ENCODE measurements at places on chromosomes 4 and X.

DNA sequence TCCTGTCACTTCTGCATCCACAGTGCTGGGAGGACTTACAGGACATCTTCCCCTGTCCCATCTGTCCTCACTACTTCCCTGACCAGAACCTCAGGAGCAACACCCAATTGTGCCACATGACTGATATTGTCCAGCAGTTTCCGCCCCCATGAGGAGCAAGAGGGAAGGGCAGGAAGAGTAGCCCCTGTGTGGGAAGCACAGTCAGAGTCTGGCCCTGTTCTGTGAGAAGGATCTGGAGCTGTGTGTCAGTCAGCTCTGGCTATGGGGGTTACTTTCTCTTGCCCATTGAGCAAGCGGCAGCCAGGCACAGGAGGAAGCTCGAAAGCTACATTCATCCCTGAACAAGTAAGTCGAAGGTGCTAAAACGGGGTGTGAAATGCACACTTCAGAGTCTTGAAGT is 14.8 kb upstream of the TRIM60 start:
- no peak for DNase-seq

DNA sequence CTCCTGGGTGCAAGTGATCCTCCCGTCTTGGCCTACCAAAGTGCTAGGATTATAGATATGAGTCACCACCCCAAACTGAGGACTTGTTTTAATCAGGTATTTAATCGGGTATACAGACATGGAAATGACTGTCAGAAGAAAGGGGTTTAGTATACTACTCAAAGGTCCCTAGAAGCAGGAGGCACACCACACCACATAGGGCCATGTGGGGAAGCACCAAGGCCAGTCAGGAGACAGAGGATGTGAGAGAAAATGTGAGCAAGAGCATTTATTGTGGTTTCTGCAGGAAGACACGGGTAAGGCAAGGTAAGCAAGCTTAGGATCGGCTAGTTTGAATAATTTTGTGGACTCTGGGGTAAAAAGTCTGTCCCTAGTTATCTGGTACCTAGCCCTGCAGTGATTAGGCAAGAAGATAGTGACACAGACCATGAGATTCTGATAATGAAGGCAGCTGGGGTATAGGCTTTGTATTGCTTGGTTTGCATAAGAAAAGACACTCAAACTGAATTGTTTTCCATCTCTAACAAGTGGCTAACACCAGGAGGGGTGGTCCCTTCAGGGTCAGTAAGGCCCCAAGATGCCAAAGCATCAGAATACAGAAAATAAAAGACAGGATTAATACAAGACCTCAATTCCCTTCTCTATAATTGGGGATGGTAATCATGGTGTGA is 408.8 kb upstream of the F9 start:
- no peak for DNase-seq

GRCh38 chr4:8227201-8227770 is 28.2 kb downstream of the SH3TC1 start:
- no peak for DNase-seq

DNA sequence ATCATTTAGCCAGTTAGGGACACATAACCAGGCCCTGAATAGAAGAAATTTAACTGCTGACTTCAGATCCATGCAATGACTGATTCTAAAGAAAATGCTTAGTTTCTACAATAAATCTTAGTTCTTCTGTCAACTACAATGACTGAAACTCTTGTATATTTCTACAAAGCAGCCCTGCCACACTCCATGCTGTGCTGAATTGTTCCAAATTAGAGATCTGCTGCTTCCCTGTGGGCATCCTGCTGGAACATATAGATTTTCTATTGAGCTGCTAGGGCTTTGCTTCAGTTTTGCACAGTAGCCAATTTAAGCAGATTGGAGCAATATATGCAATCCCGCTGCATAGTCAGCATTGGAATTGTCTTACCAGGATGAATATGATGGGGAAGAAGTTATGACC is 312.8 kb upstream of the SMIM31 start:
- no peak for DNase-seq

GRCh38 chr4:39626261-39626660 is 12.4 kb downstream of the SMIM14 start:
- DNase-seq: no peak

DNA sequence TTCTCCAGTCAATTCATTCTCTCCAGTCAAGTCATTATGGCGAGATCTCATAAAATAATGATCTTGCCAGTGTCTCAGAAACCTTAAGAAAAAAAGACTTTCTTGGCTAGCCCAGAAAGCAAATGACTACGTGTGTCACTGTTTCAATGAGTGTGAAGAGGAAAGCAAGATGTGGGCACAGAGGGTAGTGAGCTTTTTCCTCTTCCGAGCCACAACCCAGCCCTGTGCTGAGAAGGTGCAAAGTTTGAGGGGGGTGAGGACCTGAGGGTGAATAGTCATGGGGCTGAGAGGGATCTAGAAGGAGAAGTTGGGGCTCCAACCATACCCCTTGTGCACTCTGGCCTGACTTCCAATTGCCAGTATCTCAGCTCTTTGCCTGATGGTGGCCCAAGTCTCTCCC is 85.6 kb upstream of the EGFL6 start:
- DNase-seq: no peak
